ENCODE measurements at places on chromosomes 13 and 19. TPM values are rescaled to one million over a fixed set of nuclear protein-coding genes. Genes with fewer than 3 reads are reported as not detected.

The ZNF573 gene
- 11.0 TPM for polyA plus RNA-seq

The MTIF3 gene
- polyA plus RNA-seq = 283 TPM

The ZNF135 gene
- polyA plus RNA-seq = 4.2 TPM

The SLC25A41 gene
- polyA plus RNA-seq = 0.36 TPM

The GDF15 gene
- 0.25 TPM for polyA plus RNA-seq

DNA sequence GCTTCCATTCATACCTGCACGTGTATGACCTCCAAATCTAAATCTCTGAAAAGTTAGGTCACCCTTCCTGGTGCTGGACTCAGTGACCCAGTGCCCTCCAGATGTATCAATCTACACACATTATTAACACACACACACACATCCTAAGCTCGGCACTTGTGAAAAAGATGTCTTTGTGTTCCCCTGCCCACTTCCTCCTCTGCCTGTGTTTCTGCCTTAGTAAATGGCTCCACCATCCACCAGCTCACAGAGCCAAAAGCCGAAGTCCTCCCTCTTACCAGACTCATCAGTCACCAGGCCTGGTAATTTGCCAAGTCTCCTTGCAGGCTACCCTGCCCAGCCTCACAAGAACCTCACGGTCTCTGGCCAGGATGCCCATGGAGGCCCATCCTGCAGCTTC is 131.5 kb downstream of the SHISA2 start:
- no peak for DNase-seq

- no peak for DNase-seq
These were observed 21.7 kb downstream of the KCTD15 start for GRCh38 chr19:33818411-33818810.

GRCh38 chr19:33921165-33921564 is 124.5 kb downstream of the KCTD15 start:
- no peak for DNase-seq

GRCh38 chr13:33367926-33368325 is 82.4 kb upstream of the STARD13 start:
- DNase-seq = no peak

- no peak for DNase-seq
These were observed 104.2 kb downstream of the TDRD3 start for GRCh38 chr13:60501236-60501635.

GRCh38 chr19:46992699-46993535 is 26.7 kb upstream of the NPAS1 start:
- peak; percentile 65 for DNase-seq

DNA sequence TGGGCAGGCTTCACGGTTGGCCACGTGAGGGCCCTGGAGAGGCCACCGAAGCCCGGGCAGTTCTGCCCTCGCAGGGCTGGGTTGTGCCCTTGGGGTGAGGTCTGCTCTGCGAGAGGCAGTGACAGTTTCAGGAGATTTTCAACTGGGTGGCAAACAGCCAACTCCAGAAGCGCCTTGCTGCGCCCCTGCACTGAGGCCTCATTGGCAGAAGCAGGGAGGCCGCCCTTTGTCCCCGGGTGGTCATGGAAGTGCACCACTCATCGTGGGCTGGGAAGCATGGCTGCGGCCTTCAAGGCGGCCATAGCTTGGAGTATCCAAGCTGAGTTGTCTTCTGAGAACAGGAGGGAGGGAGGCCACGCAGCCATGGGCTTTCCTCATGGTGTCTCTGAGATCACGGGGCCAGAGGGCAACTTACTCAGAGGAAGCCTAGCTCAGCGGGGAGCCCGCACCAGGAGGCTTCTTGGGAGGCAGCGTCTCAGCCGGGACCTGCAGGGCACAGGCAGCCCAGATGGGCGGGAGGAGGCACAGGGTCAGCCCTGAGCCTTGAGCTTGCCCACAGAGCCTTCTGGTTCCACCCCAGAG is 14.8 kb downstream of the PLEKHJ1 start:
- no peak for DNase-seq

- no peak for DNase-seq
These were observed 23.5 kb downstream of the DZIP1 start for GRCh38 chr13:95620825-95621498.

DNA sequence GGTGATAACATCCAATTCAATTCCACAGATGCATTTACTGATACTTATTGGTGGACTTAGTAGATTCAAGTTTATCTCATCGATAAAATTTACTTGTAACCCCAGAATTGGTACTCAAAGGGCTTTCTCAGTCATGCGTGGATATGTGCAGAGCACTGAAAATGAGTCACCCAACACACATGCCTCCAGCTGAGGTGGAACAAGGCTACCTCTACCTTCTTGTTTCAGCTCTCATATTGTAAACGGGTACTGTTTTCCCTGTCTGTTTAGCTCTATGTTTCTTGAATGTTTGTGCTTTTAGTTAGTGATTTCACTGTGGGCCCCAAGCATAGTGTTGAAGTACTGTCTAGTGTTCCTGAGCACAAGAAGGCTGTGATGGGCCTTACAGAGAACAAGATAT is 1.5 kb downstream of the LRRC63 start:
- DNase-seq = no peak

DNA sequence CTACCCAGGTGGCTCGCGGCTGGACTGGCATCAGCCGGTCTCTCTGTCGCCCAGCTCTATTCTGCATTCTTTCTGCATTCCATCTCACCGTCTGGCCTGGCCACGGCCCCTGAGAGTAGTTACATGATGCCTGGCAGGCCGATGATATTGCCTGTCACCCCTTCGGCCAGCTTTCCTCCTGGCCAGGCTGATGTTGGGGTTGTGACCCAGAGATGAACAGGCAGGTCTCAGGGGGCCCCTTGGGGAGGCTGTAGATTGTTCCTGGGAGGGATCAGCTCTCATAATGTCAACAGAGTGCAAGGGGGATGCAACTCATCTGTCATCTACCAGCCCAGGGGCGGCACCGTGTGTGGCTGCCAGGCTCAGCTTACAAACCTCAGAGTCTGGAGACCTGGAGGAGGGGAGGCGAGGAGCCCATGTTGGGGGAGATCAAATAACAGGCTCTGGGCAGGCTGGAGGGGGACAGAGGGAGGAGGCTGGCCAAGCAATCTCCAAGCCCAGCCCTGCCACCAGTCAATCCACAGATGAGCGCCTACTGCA is 13.6 kb upstream of the FBXO17 start:
- no peak for DNase-seq

DNA sequence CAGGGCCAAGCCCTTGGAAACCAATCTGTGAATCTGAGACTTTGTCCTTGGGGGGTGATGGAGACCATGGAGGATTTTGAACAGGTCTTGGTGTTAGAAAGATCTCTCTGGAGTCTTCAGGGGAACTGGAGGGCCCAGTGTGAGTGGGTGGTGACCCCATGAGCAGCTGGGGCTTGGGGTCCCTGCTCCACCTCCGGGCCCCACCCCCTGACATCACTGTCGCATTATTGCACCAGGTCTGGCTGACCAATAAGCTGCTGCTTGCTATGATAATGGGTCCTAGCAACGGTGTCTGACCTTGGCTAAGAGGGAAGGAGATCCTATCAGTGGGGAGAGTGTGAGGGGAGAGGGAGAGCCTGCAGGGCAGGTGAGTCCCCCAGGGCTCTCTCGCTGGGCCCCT is at the start of gene IRGC:
TSS of gene IRGC (plus strand) at position 301 of the 400 bp plus-strand sequence. CDS start 2,483 bp downstream, outside the sequence.
- no peak for DNase-seq

DNA sequence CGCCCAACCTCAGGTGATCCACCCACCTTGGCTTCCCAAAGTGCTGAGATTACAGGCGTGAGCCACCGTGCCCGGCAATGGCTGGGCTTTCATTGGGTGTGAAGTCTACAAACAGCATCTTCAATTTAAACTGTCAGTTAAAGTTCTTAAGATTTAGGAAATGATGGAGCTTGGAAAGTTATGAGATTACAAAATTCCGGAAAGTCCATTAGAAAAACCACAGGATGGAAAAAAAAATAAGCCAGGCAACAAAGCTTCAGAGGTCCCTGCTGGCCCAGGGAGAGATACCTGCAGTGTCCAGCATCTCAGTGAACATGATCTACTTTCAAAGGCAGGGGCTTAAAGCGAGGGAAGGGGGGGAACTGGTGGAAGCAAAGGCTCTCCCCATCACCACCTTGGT is 4.6 kb upstream of the ZNF587B start:
- DNase-seq = no peak

DNA sequence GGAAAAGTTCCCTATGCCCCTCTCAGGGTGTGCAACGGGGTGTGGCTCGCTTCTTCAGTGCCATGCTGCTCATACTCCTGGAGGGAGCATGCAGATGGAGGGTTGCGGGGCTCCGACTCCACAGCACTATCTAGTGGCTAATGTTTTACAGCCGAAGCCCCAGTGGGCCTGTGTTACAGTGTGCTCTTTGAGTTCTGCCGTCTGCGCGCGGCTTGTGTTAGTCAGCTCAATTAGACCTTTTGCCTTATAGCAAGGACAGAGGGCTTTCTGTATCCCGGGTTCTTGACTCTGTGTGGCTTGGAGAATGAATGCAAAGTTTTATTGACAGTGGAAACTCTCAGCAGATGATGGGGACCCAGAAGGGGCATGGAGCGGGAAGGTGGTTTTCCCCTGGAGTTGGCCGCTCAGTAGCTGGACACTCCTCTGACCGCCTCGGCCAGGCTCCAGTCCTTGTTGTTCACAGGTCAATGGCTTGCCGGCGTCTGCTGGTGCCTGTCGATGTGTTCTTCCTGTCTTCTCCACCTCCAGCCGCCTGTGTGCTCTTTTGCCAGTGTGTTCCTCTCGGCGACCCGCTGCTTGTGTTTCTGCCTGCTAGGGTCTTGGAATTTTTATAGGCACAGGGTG is 383.4 kb downstream of the LMO7 start:
- peak; percentile 42 for DNase-seq

Data from right cardiac atrium (tissue), 5 donors.